ENCODE measurements at places on chromosomes 1 and 21. TPM values are rescaled to one million over a fixed set of nuclear protein-coding genes. Genes with fewer than 3 reads are reported as not detected.

DNA sequence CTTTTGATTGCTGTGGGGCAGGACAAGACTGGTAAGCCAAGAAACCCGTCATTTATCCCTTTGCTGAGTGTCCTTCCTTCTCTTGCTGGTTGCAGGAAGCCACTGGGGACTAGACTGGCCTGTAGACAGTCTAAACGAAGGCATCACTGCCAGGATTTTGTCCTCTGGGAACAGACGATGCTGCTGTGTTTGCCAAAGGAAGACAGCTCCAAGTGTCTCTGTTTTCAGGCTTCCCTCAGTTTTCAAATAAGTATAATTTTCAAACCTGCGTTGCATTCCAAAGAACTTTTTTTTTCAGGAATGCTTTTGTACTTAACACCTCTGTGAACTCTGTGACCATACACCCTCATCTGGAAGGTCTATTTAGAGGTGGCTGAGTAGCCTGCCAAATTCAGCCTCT, 269.4 kb downstream of the HLX start:
- DNase-seq: no peak

The OR2T35 gene
- not detected for total RNA-seq

DNA sequence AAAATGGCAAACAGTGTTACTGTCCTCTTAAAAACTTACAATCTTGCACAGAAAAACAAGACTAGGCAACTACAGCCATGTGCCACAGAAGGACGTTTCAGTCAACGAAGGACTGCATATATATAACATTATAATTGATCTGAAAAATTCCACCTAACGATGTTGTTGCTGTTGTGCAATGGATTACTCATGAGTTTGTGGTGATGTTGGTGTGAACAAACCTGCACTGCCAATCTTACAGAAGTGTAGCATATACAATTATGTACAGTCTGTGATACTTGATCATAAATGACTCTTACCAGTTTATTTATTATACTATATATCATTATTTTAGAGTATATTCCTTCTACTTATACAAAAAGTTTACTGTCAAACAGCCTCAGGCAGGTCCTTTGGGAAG, 6.8 kb upstream of the VAMP4 start:
- no peak for DNase-seq

The SLAMF6 gene
- 4.9 TPM for total RNA-seq

- no peak for DNase-seq
Measured at GRCh38 chr1:1567891-1568291, 6.8 kb downstream of the SSU72 start.

DNA sequence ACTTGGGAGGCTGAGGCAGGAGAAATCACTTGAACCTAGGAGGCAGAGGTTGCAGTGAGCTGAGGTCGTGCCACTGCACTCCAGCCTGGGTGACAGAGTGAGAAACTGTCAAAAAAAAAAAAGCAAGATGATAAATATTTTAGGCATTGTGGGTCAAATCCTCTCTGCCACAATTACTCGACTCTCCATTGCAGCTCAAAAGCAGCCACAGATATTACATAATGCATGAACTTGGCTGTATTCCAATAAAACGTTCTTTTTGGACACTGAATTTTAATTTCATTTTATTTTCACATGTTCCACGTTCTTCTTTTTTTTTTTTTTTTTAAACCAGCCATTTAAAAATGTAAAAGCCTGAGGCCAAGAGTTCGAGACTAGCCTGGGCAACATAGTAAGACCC, 69.4 kb downstream of the TCP10L start:
- no peak for DNase-seq

The GBP4 gene
- total RNA-seq: 9.4 TPM

GRCh38 chr1:69421286-69421685, 146.4 kb upstream of the LRRC7 start:
- no peak for DNase-seq

The C4BPB gene
- 6.0 TPM for total RNA-seq

- DNase-seq: no peak
Measured at GRCh38 chr1:159076438-159077119, at the start of gene AIM2. Gene AIM2, minus strand, starts transcription at chr1:159076766. Its CDS starts 3,267 bp downstream, at chr1:159073499.

DNA sequence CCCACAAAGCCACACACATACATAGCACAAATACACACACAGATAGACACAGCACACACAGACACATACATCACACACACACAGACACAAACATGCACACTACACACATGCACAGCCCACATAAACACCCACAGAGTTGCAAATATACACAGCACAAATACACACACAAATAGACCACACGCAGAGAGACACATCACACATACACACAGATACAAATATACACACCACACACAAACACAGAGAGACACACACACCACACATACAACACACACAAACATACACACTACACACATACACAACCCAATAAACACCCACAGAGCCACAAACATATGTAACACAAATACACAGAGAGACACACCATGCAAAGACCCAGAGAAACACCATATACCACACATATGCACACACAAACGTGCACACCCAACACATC, 154.9 kb downstream of the GLUL start:
- no peak for DNase-seq

GRCh38 chr1:117205368-117205767, 5.4 kb downstream of the VTCN1 start:
- no peak for DNase-seq

The TNFRSF8 gene
- total RNA-seq: 4.4 TPM

DNA sequence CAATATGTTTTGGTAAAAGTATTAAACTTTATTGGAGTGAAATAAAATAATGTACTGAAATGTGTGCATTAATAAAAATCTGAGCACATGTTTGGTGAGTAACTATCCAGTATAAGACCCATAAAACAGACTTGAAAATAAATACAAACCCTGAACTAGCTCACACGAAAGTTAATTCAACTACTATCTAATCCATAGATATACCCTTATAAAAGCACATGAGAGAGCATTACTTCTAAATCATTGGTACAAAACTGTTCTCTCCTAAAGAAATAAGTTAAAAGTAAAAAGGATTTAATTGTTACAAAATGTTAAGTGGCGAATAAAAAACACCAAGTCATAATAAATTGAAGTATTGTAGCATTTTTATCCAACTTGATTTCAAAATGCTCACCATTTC, 295.6 kb downstream of the PTPRC start:
- no peak for DNase-seq

The S100B gene
- 101 TPM for total RNA-seq

GRCh38 chr1:218846181-218846580, 327.5 kb upstream of the LYPLAL1 start:
- DNase-seq: no peak

GRCh38 chr1:24289937-24290595, 29.1 kb upstream of the GRHL3 start:
- DNase-seq: peak; percentile 59

DNA sequence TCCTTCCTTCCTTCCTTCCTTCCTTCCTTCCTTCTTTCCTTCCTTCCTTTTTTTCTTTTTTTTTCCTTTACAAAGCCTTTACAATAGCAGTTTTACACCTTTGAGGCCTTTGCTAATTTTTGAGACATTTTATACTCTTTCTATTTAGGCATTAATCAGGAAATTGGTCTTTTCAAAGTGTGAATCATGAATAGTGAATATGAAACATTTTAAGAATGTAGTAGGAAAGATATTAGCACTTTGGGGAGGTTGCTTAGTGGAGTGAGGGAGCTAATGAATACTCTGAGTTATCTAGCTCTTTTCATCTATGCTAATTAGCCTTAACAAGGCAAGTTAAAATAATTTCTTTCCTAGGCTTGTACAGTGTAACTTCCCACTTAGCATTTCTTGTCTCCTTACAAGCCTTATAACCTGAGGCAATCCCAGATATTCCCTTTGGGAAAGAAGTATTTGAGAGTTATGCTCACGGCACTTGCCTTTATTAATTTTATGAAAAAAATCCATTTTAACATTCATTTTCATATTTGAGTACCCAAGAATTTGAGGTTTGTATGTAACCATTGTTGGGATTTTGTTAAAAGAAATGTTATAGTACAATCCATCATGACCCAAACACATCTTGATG, 122.6 kb downstream of the NTNG1 start:
- no peak for DNase-seq

DNA sequence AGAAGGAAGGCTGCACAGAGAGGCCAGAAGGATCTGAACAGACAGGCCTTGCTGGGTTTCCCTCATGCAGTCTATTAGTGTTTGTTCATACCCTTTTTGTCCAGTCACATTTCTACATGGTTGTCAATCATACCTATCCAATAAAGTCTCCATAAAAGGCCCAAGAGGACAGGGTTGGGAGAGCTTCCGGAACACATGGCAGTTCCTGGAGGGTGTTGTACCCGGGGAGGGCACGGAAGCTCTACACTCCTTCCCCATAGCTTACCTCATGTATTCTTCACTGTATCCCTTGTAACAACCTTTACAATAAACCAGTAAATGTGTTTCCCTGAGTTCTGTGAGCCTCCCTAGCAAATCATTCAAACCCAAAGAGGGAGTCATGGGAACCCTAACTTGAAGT, 28.0 kb downstream of the MCOLN2 start:
- DNase-seq: no peak

- DNase-seq: no peak
Measured at GRCh38 chr1:170741678-170742077, 77.7 kb downstream of the PRRX1 start.

- DNase-seq: no peak
Measured at GRCh38 chr1:245264226-245264625, 109.4 kb downstream of the KIF26B start.

DNA sequence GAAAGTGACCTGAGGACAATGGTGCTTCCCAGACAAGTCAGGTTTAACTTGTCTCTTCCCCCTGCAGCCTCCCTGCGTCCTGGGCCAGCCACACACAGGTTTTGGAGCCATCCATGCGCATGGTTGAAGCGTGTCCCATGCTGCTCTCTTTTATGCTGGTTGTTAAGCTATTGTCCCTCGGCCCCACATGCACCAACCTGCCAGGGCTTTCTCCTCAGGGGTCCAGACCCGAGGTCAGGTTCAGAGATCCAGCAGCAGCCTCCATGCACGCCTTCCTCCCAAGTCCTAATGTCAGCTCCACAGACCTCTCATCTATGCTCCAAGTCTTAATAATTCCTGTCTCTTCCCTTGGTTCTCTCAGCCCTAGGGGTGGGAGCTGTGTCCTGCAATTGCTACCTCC, 1.6 kb downstream of the ABCA4 start:
- no peak for DNase-seq

- no peak for DNase-seq
Measured at GRCh38 chr1:185581961-185582725, 152.0 kb upstream of the HMCN1 start.

The CLCNKB gene
- total RNA-seq: 1.6 TPM

GRCh38 chr1:89351597-89352311, 12.1 kb upstream of the GBP6 start:
- no peak for DNase-seq

- no peak for DNase-seq
Measured at GRCh38 chr1:91603409-91603808, 102.8 kb downstream of the CDC7 start.

- no peak for DNase-seq
Measured at GRCh38 chr21:17786071-17786850, 32.9 kb downstream of the C21orf91 start.

GRCh38 chr1:58308206-58308605, 238.3 kb downstream of the OMA1 start:
- DNase-seq: no peak

DNA sequence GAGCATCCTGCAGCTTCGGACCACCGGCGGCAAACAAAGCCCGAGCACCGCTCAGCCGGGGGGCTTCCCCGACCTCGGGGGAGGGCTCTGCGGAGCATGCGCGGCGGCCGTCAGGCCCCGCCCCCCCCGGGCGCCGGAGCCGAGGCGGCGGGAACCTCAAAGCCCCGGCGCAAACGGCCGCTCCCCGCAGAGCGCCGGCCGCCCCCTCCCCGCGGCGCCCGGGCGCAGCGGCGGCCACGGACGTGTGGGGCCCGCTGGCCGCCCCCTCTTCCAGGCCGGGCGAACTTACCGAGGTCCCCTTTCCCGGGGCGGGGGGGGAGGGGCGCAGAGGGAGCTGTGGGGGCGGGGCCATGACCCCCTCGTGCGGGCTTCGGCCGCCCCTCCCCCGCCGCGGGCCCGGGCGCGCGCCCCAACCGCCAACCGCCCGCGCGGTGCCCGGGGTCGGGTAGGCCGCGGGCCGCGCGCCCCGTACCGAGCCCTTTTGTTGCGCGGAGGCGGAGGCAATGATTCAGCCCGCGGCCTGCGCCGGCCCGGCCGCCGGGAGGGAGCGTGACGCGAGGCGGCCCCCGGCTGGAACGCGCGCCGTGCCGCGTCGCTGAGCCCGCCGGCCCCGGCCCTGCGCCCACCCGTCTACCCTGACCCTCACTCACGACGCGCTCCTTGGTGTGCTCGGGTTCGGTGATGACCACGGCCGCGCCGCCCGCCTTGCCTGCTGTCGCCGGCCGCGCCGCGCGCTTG, 1.7 kb downstream of the RCC2 start:
- DNase-seq: no peak

DNA sequence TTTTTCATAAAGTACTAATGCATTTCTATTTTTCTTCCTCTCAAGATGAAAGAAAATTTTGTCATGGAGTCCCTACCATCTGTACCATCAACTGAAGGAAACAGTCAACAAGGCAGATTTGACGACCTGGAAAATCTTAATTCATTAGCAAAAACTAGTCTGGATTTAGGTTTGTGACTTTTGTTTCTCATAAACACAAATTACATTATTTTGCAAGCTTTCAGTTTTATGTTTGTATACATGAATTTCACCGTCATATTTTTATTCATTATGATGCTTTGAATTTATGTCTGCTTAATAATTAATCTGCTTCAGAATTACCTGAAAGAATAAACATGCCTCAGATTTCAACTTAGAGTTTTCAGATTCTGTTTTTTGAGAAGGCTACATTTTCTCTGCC, 132.9 kb downstream of the PATJ start:
- no peak for DNase-seq

DNA sequence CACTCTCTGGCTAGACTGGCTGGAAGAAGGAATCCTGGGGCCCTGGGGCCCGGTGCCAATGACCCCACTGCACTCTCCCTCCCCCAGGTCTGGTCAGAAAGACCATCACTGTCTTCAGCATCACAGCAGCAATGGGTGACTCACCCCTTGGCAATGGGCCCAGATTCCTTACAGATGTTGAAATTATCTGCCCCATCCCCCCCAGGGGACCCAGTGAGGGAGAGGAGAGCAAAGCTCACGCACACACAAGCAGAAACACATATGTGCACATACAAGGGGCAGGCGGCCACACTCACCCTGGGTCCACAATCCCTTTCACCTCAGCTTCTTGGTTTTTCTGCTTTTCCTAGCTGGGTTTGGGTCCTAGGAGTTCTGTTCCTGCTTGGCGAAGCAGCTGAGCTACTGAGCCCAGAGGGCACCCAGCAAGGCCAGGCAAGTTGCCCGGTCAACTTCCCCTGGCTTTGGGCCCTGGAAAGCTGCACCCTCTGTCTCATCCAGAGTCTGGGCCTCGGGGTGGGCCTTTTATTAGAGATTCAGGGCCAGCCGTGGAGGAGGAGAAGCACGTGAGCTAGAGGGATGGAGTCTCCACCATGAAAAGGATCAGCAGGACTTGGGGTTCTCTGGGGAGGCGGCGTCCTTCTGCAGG, 2.6 kb downstream of the COL16A1 start:
- DNase-seq: peak; percentile 98

Data from omental fat pad (tissue), 4 donors.